Activated CD8-positive, alpha-beta memory T cell treated with anti-CD3 and anti-CD28 coated beads for 24 hours (primary cell): ENCODE measurements at places on chromosomes 16 and 17.

DNA sequence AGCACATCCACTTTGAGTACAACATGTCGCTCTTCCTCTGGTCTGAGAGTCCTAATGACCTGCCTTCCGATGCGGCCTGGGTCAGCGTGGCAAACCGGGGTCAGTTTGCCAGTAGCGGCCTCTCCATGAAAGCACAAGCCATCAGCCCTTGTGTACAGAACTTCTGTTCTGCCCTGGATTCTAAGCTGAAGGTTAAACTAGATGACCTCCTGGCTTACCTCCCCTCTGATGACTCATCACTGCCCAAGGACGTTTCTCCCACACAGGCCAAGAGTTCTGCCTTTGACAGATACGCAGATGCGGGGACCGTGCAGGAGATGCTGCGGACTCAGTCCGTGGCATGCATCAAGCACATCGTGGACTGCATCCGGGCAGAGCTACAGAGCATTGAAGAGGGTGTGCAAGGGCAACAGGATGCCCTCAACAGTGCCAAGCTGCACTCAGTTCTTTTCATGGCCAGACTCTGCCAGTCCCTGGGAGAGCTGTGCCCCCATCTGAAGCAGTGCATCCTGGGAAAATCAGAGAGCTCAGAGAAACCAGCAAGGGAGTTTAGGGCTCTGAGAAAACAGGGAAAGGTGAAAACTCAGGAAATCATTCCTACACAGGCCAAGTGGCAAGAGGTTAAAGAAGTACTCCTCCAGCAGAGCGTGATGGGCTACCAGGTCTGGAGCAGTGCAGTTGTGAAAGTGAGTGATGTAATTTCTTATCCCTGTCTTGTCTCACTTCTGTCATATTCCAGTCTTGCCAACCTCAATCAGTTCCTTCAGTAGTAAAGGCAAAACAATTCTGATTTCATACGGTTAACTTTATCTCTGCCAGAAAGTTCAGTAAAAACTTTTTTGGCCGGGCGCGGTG is 8.6 kb downstream of the COG1 start:
- DNase-seq, result no peak

DNA sequence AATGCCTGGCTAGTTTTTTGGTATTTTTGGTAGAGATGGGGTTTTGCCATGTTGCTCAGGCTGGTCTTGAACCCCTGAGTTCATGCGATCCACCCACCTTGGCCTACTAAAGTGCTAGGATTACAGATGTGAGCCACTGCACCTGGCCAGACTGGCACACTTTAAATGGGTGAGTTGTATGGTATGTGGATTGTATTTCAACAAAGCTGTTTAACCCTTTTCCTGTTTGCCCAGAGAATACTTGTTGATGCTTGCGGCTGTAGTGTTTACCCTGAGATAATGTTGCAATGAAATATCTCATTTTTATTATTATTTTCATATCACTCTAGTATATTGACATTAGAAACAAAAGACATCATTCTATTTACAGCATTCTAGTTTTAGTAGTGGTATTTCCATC is 17.1 kb upstream of the TMEM94 start:
- DNase-seq, result no peak

- no peak for DNase-seq
Measured at GRCh38 chr16:84360170-84360569, 8.2 kb upstream of the ATP2C2 start.

GRCh38 chr16:79272141-79272577 is 328.4 kb downstream of the MAF start:
- DNase-seq, result peak; percentile 85

GRCh38 chr16:50613281-50613963 is 65.2 kb downstream of the NKD1 start:
- DNase-seq, result no peak

GRCh38 chr17:60137731-60138130 is 12.0 kb upstream of the CA4 start:
- DNase-seq, result no peak

DNA sequence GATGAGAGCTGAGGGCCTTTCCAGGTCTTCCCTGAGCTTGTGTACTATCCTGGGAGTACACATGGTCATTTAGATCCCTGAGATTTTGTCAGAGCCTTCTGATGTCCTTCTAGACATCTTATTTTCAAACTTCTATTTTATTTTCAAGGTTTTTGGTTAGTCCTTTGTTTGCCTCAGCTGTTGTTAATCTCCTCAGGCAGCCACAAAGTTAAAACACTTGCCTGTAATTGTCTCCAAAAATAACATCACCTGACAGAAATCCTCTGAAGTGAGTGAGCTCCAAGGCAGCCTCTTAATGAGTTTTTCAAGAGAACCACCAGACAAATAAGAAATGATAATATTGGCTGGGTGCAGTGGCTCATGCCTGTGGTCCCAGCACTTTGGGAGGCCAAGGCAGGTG is 43.8 kb upstream of the CPHXL start:
- no peak for DNase-seq

- no peak for DNase-seq
Measured at GRCh38 chr17:13353590-13353989, 248.1 kb downstream of the HS3ST3A1 start.

GRCh38 chr17:30344283-30345088 is 10.6 kb upstream of the TMIGD1 start:
- DNase-seq, result peak; percentile 49

DNA sequence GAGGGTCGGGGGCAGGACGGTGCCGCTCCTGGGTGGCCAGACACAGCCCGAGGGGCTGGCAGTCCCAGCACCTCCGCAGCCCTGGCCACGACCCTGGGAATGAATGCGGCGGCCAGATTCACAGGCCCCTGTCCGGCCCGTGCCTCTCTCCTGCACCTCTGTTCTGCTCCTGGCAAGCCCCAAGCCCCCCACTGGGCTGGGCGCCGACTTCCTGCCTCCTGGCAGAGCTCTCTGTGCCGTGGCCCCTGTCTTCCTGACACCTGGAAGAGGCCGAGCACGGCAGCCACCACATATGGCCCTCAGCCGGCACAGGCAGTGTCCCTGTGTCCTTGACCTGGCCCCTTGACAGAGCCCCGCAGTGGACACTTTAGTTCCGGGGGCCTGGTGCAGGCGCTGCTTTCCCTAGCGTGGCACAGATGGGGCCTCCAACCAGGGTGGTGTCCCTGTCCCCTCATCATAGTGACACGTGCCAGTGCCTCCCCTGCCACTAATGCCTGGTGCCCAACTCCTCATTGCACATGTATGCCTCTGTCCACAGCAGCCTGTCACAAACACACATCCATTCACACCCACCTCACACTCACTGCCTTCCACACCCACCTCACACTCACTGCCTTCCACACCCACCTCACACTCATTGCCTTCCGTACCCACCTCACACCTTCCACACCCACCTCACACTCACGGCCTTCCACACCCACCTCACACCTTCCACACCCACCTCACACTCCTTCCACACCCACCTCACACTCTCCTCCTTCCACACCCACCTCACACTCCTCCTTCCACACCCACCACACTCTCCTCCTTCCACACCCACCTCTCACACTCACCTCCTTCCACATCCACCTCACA is 110.6 kb upstream of the PLCG2 start:
- DNase-seq, result no peak

GRCh38 chr17:44219616-44220212 is at the start of gene UBTF:
UBTF (minus strand) TSS chr17:44219675; CDS start chr17:44218229, 1,446 bp downstream.
- peak; percentile 87 for DNase-seq

- no peak for DNase-seq
Measured at GRCh38 chr17:74380086-74380958, 13.0 kb downstream of the GPR142 start.

DNA sequence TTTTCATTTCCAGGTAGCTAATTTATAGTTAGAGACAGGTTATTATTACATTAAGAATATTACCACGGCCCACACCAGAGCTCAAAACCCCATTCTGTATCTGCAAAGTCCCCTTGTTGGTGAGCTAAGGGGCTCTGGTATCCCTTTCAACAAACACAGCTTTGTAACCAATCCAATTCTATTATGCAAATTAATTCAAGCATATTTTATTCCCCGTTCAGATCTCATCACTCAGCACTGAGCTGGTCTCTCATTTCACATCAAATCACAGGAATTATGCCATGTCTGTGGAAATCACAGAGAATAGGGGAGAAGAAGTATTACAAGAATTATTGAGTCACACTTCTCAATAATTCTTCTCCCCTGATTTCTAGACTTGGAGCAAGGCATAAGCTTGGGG is 111.7 kb downstream of the CDH11 start:
- DNase-seq, result no peak

DNA sequence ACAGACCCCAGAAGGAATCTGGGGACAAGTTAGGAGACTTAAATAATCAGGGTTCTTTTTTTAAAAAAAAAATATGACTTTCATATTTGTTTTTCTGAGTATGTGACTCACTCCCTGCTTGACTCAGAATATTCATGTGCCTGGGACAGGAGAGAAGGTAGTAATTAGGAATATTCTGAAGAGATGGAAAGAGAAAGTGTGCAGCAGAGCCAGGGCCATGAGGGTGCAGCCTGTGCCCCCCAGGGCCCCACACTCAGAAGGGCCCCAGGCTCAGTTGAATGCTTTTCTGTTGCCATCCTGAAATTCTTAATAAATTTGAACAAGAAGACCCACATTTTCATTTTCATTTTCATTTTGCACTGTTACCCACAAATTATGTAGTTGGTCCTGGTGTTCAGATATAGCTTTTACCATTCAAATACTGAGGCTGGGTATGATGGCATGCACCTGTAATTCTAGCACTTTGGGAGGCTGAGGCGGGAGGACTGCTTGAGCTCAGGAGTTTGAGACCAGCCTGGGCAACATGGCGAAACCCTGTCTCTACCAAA is 11.5 kb upstream of the LONP2 start:
- DNase-seq, result no peak

GRCh38 chr16:2142942-2143877 is 5.2 kb upstream of the RAB26 start:
- DNase-seq, result no peak

- DNase-seq, result no peak
Measured at GRCh38 chr16:50597563-50598255, 49.5 kb downstream of the NKD1 start.

DNA sequence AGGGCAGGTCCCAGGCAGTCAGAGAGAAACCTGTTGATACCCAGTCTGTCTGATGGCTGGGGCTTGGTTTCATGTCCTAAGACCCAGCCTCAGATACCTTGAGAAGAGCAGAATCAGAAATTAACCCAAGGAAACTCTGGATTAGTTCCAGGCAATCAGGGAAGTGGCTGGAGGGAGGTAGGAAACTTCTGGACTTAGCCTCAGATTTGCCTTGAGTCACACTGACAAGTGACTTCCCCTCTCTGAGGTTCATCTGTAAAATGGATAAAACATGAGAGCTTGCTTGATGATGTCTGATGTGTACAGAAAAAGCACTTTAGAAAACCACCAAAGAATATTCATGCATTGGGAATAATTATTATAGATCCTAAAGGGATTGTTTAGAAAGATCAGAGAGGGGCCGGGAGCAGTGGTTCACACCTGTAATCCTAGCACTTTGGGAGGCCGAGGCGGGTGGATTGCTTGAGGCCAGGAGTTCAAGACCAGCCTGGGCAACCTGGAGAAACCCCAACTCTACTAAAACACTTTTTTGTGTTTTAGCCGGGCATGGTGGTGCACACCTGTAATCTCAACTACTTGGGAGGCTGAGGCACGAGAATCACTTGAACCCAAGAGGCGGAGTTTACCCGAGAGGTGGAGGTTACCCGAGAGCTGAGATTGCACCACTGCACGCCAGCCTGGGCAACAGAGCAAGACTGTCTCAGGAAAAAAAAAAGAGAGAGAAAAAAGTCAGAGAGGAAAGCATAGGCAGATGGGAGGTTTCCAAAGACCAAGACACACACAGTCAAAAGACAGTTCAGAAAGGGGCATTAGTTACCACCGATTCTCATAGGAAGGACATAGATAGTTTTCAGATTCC is 3.8 kb downstream of the CIITA start:
- no peak for DNase-seq

- peak; percentile 73 for DNase-seq
Measured at GRCh38 chr17:36188891-36189306, 7.7 kb downstream of the CCL3L1 start.

DNA sequence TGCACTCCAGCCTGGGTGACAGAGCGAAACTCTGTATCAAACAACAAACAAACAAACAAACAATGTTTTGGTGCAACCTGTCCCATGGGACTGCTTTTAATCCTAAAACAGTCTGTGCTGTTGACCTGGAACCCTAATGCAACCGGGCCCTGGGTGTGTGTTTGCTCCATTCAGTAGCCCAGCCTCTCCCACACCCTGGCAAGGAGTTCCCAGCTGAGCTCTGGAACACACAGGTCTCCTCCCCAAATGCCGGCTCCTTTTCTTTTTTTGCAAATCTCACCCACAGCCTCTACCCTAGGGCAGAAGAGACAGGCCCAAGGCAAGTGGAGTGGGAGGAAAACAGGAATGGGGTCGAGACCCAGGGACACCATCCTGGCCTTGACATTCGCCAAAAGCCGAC is 29.8 kb upstream of the RASD1 start:
- no peak for DNase-seq

- DNase-seq, result peak; percentile 79
Measured at GRCh38 chr17:50630524-50631194, 4.0 kb upstream of the ABCC3 start.

DNA sequence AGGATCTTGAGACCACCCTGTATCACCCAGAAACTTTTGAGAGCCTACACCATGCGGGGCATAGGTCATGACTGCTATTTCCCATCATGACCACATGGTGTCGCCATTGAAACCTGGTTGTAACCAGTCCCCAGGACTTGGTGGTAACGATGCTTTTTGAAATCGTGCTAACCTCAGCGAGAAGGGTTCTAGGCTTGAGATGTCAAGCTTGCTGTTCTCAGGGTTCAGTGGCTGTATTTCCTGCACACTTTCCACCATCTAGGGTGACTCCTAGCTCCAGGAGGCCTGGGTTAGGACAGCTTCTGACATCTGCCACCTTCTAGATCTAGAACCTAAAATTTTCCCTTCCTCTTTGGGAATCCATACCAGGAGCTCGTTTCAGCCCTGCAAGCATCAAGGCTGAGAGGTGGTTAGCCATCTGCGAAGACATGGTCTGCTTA is 13.0 kb upstream of the SPNS3 start:
- DNase-seq, result peak; percentile 74

DNA sequence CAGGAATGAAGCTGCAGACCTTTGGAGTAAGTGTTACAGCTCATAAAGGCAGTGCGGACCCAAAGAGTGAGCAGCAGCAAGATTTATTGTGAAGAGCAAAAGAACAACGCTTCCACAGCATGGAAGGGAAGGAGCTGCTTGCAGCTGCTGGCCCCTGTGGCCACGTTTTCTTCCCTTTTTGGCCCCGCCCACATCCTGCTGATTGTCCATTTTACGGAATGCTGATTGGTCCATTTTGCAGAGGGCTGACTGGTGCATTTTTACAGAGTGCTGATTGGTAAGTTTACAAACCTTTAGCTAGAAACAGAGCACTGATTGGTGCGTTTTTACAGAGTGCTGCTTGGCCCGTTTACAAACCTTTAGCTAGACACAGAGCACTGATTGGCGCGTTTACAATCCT is 841.5 kb downstream of the CDH11 start:
- no peak for DNase-seq

- DNase-seq, result no peak
Measured at GRCh38 chr17:65633988-65634387, 72.5 kb upstream of the AXIN2 start.
